ENCODE measurements at places on chromosomes 16 and 17.

GRCh38 chr16:68434624-68435210 lies 13.6 kb downstream of the SMPD3 start:
- DNase-seq, result no peak

GRCh38 chr16:5077304-5077703 lies 5.7 kb downstream of the ALG1 start:
- no peak for DNase-seq

GRCh38 chr17:8368193-8368592 lies 8.3 kb downstream of the KRABD2 start:
- no peak for DNase-seq

GRCh38 chr17:54882371-54882770 lies 18.3 kb upstream of the TOM1L1 start:
- no peak for DNase-seq

GRCh38 chr17:10745231-10745630 lies 15.4 kb upstream of the TMEM220 start:
- DNase-seq, result no peak

DNA sequence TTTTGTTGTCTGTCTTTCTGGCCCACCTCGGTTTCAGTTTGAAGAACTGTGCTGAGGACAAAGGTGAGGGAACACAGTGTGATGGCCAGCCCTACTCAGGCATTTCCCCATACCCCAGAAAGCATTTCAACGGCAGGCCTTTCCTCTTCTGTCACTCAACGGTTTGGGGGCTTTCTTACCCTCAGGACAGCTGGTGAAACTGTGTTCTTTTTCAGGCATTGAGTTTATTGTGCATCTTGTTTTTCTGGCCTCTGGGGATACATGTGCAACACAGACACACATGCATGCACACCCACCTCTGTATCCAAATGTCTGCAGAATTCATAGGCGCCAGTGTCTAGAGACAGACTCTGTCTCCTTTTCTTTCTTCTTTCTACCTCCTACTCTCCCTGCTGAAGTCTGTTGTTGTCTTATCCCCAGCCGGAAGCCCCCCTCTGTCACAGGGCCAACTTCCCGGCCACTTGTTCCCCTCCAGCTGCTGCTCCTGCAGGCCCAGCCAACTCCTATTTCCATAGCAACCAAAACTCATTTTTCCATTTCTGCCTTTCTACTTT lies 17.0 kb downstream of the CHD9 start:
- peak; percentile 71 for DNase-seq

DNA sequence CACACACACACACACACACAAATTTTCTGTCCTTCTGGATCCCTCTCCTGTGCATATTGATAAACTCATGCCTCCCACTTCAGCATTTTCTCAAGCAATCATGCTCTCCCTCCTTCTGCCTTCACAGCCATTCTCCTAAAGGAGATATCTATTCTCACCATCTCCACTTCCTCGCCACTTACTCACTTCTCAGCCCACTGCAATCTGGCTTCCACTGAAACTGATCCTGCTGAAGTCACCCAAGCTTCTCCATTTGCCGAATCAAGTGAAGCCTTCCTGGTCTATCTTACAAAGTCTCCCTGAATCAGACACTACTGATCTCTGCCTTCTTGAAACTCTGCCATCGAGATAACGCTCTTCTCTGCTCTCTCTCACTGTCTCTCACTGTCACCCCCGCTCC lies 54.0 kb upstream of the GNAO1 start:
- no peak for DNase-seq

DNA sequence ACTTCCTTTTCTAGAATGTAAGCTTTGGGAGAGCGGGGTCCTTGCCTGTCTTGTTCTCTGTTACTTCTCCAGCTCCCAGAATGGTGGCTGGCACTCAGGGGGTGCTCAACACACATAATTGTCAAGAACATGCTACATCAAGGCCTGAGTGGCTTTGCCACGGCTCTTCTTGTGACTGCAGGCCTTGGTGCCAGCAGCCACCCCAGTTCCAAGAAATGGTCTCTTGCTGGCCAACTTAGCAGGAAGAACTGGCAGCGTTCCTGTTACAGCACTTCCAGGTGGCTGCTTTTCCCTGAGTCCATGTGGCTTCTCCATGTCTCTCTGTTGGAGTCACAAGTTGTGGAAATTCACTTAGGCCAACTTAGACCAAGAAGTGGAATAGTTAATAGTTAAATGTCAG lies 36.1 kb downstream of the PRKCB start:
- no peak for DNase-seq

- DNase-seq, result no peak
Observed at GRCh38 chr16:66175058-66175457, 191.4 kb upstream of the CDH5 start.

DNA sequence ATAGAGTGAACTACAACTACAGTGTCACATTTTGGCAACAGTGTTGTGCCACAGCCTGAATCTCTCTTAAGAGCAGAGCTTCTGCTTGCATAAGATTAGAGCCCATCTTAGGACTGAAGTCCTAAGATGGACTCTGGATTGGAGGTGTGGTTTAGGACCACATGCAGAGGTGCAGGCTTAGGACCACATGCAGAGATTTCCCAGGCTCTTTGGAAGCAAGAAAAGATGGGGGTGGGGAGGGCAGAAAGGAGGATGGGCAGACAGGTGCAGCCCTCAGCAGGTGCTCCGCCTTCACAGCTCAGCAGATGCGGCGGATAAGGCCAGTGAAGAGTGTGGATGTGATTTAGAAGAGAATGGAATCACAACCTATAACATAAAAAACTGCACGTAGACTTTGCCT lies 128.7 kb downstream of the TANGO6 start:
- DNase-seq, result no peak

- no peak for DNase-seq
Observed at GRCh38 chr16:49012961-49013726, 268.5 kb downstream of the CBLN1 start.

DNA sequence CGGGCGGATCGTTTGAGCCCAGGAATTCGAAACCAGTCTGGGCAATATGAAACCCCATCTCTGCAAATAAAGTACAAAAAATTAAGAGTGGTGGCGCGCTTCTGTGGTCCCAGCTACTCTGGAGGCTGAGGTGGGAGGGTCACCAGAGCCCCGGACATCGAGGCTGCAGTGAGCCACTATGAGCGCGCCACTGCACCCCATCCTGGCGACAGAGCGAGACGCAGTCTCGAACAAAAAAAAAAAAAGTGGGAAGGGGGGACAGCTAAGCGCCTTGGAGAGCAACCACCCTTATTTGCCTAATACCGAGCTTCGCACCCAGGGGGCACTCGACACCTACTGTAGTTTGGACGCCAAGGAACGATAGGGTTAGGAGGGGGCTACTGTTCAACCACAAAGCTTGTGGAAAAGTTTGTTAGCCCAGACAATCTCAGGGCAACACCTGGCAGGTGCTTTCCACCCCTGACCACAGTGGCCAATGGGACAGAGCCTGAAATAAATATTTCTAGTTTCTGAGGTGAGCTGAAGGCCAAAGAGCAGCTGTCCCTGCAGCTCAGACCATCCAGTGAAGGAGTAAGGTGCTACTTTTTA lies 847 bp upstream of the PSMC3IP start:
- peak; percentile 82 for DNase-seq

GRCh38 chr17:9833922-9834321 lies 8.2 kb downstream of the GLP2R start:
- no peak for DNase-seq

DNA sequence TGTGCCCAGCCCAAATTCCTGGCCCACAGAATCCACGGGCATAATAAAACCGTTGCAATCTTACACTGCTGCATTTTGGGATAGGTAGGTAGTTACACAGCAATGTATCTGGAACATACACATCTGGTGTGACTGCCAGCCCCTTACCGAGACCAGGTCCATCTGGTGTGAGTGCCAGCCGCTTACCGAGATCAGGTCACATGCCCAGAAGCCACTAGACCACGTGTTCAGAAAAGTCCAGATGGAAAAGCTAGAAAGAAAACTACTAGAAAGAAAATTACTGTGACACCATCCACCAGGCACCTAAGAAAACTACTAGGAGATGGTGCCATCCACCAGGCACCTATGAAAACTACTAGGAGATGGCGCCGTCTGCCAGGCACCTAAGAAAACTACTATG lies 19.4 kb downstream of the PIK3R5 start:
- no peak for DNase-seq

DNA sequence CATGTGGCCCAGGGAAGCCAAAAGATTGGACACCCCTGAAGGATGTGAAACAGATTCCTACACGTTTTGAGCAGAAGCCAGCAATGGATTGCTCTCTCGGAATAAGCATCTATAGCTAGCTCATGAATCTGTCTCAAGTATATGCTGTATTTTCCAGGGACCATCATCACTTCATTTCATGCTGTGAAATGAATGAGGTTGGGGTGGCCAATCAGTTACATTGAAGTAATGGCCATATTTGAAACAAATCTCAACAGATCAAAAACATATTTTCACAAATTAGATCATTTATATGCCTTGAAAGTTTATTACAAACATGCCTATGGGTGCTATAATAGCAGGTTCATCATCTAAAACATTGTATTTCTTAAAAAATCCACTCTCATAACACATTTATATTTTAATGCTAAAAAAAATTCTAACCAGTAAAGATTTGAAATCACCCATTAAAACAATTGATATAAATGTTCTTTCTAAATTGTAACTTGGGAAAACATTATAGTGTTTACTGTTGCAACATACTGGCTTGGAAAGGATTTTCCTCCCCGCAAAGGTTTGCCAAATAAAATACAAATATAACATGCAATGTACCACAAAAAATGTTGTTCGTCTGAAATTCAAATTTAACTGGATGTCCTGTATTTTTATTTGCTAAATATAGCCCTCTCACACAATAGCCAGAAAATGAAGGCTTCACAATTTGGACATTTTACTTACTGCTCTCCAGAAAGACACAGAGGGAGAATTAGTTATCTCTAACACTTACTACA lies 743.6 kb downstream of the KCNJ2 start:
- DNase-seq, result no peak

DNA sequence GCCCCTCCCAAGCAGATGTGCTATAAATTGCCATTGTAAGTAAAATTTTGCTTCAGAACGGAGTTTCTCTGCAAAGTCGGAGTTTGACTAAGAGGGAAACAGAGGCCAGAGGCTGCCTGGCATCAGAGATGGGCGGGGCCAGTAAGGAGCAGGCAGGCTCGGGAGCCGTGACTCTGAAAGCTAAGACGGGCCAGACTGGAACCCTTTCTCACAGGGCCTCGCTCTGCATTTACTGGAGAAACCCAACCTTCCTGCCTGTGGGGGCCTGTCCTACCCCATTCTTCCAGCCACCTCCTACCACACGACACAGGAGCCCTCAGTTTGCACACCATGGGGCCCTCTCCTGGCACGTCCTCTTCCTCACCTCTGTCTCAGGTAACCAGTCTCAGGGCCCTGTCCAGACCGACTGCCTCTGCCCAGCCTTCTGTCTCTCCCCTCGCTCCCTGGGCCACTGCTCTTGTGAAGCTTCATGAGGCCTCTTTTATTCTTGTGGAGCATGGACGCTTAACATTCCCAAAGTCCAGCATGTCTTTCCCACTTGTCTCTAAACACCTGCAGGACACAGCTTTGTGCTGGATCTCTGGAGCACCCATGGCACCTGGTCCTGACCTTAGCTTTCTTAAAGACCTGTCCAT lies 48.4 kb upstream of the ACSF3 start:
- DNase-seq, result peak; percentile 33

- DNase-seq, result no peak
Observed at GRCh38 chr16:74582970-74583369, 23.9 kb downstream of the GLG1 start.

DNA sequence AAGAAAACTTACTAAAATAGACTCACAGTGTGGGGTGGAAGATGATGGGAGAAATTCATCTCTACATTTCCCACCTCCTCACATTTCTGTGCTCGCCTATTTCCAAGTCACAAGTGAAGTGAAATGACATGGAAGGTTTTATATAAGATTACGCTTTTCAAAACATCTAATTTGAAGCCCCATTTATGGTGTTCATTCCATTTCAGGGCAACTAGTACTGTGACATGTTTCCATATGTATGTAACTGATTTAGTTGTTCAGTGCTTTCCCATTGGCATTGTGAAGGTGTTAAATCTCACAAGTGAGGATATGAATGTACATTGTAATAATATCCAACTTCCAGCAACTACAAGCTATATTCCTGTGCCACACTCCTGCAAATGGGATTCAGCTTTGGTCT lies 1174.8 kb downstream of the CDH11 start:
- DNase-seq, result no peak

- DNase-seq, result no peak
Observed at GRCh38 chr17:78359321-78359996, 418 bp downstream of the SOCS3 start.

DNA sequence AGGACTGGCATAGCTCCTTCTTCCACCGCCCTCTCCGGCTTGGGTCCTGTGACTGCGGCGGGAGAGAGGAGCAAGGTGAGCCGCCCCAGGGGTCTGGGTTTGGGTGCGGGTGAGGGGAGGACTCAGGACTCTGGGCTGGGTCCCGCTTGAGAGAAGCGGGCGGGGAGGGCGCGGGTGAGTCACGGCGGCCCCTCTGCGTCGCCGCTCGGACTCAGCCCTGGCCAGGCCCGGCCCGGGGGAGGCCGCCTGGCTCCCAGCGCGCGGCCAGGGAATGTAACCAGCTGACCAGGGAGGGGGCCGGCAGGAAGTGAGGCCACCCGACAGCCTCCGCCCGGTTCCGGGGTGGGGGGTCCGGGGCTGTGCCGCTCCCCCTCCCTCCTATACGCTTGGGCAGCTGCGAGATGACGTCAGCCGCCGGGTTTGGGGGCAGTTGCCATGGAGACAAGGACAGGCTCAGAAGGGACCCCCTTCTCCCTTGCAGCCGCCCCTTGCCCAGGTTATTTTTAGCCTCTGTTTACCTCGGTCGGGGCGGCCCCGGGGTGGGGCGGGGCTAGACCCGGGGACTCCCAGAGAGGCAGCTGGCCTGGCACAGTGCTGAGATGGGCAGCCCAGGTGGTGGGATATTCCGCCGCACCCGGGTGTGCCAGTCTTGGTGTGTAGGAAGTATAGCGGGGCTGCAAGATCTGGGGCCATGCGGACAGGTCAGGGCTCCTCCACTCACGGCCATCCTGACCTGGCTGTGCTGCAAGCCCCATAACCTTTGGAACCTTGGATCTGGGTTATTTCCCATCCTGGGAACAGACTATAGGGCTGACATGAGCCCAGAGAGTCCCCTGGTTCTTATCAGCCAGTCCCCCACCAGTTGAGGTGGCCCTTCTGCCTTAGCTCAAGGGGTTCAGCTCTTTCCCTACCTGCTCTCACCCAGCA lies 1.6 kb downstream of the RIPOR1 start:
- DNase-seq, result peak; percentile 88

- DNase-seq, result no peak
Observed at GRCh38 chr17:30377574-30378240, 1.0 kb upstream of the CPD start.

- no peak for DNase-seq
Observed at GRCh38 chr16:86616906-86617305, 38.6 kb downstream of the FOXL1 start.

DNA sequence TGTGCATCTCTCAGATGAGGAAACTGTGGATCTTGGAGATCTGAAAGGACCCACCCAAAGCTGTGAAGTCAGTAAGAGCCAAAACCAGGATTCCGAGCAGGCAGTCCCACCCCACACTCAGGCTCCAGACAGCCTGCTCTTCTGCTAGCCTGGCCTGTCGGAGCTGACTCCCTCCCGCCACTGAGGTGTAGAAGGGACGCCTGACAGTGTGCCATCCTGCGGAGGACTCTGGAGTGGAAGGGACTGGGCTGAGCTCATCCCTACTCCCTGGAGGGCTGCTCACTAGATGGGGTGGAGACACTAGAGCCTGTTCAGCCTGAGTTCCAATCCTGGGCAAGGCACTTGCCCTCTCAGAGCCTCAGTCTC lies 36.0 kb downstream of the WFDC1 start:
- peak; percentile 46 for DNase-seq

- peak; percentile 38 for DNase-seq
Observed at GRCh38 chr16:84463221-84463620, 41.2 kb downstream of the MEAK7 start.

Data from upper lobe of right lung (tissue), 1 donor.